Stimulated activated CD4-positive, alpha-beta T cell treated with anti-CD3 and anti-CD28 coated beads, Interleukin-2, amount 100 ng/mL, for 24 hours (primary cell): ENCODE measurements at places on chromosomes 2 and 18.

- no peak for DNase-seq
Measured at GRCh38 chr2:216429428-216429827, 17.1 kb downstream of the SMARCAL1 start.

DNA sequence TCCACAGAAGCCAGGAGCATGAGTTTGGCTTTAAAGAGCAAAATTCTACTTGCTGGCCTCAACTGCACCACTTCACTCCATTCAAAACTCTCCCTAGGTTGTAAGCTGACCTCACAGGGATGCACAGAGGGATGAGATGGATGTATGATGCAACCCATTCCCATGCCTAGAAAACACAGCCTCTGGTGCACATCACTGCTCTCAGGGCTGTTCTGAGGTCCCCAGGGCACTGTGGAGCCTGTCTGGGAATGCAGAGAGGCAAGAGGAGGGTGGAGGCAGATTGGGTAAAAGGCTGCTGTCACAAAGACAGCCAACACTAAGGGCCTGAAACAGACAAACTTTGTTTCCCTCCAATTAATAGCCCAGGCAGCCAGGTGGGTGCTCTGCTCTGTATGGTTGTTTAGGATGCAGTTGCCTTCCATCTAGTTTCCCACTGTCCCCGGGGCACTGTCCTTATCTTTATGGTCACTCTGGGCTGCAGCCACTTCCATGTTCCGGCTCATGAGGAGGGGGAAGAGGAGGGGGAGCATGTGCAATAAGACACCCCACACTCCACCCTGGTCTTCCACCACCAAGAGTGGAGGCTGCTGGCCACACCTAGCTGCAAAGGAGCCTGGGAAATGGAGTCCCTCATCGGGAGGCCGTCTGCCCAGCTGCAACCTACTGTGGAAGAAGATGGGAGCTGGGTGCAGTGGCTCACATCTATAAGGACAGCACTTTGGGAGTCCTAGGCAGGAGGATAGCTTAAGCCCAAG, 7.0 kb downstream of the GPR45 start:
- no peak for DNase-seq

- no peak for DNase-seq
Measured at GRCh38 chr2:152499896-152500735, 165.1 kb downstream of the FMNL2 start.

- DNase-seq = no peak
Measured at GRCh38 chr18:25962176-25962575, 128.2 kb downstream of the SS18 start.

DNA sequence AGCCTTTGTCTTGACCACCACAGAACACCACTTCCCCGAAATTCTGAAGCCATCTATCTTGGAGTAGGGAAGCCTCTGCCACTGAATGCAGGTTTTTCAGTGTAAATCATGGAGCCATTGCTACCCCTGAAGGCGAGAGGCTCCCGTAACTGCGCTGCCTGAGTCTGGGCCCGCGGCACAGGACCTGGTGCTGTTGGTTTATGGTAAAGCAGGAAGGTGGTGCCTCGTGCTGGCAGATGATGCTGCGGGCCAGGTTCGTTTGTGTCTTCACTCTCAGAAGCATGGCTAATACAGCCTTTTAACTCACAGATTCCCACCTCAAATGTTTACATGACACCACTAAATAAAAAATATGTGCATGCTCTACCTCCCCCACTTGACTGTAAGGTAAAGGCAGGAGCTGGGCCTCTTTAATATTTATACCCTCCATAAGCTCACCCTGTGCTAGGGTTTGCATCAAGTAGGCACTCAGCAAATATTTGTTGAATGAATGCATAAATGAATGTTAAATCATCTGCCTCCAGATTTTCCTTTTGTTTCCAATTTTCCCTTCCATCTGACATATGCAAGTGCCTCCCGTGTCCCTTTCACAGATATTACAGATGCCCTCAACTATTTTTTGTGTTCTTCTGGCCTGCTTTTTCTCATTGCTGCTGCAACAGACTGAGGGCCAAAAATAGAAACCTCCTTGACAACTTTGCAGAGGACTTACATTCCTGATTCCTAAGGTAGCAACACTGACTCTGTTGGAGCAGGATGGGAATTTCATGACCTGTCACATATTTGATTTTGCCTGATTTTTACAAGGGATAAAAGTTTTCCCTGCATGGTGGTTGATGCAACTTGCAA, 83.5 kb upstream of the CPO start:
- DNase-seq = no peak

- DNase-seq = peak; percentile 85
Measured at GRCh38 chr2:170409164-170409535, 231.2 kb downstream of the MYO3B start.

GRCh38 chr2:216665717-216666116, 29.6 kb downstream of the IGFBP5 start:
- DNase-seq = no peak

DNA sequence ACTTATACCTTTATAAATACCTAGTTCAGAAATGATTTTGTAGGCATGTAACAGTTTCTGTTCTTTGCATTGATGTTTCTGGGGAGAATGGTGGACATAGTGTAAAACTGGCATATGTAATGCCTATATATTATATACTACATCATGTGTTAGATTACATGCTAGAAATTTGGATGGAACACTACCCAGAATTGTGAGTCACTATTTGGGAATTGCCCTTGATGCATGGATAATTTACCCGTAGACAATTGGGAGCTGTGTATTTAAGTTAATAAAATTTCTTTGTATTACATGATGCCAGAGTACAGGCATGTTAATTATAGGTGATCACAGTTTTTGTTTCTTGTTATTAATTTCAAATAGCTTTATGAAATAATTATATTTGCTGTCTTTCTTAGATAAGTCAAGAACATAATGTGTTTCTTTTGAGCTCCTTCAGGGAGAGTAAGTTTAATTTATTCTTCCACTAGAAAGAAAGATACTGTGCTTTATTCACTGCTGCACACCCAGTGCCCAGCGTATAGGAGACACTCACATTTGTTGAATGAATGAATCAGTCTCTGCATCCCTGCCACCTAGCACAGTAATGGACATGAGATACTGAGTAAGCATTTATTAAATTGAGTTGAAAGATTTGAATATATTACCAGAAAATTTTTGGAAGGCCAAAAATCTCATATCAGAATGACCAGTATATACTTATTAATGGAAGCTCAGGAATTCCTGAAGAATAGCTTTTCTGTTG, 16.9 kb downstream of the ACSL3 start:
- no peak for DNase-seq

DNA sequence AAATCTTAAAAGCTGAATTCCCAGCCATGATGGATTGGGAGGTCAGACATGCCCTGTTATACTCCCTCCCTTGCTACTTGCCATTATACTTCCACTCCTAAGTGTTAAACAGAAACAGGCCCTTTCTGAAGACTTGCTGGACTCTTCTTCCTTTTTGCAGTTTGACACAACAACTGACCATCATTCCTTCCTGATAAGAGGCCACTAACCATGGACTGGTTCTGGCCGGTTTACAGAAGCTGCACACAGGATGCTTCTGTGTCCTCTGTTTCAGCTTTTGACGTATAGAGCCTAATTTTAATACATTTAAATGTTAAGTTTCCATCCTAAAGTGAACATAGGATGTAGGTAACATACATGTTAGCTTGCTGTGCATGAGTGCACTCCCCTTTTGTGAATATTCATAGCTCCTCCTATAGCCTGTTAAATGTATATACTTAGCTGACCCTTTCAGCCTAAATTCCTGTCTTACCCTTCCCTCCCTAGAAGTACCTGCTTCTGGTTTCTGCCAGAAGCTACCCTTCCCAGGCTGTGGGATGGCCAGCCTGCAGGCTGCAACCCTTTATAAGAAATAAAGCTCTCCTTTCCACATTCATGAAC, 13.2 kb downstream of the FBXO48 start:
- no peak for DNase-seq

DNA sequence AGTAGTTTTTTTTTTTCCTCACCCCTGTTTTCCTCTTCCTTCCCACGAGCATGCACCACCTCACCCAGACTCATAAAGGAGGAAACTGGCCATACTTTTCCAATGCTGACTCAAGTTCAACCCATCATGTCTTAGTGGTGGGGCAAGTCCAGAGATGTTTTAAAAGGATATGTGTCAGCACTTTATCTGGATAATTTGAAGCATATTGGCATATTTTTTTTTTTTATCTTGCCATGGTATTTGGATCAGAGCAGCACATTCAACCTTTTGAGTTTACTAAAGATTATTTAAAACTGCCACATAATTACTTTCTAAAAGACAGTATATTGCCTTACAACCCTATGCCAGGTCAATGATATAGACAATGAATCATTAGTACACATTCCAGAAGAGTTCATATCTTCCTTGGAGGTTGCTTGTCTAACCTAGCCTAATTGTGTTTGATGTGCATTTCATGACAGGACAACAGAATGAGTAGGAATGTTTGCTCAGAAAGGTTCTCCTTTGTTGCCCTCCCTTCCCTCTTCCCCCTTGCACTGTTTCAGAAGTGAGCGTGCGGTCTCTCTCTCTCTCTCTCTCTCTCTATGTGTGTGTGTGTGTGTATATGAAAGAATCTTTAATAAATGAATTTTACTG, 950.7 kb upstream of the FAM98A start:
- DNase-seq = no peak

GRCh38 chr2:238510911-238511613, 84.3 kb downstream of the ASB1 start:
- DNase-seq = no peak

GRCh38 chr2:50851886-50852285, 180.0 kb downstream of the NRXN1 start:
- DNase-seq = no peak

DNA sequence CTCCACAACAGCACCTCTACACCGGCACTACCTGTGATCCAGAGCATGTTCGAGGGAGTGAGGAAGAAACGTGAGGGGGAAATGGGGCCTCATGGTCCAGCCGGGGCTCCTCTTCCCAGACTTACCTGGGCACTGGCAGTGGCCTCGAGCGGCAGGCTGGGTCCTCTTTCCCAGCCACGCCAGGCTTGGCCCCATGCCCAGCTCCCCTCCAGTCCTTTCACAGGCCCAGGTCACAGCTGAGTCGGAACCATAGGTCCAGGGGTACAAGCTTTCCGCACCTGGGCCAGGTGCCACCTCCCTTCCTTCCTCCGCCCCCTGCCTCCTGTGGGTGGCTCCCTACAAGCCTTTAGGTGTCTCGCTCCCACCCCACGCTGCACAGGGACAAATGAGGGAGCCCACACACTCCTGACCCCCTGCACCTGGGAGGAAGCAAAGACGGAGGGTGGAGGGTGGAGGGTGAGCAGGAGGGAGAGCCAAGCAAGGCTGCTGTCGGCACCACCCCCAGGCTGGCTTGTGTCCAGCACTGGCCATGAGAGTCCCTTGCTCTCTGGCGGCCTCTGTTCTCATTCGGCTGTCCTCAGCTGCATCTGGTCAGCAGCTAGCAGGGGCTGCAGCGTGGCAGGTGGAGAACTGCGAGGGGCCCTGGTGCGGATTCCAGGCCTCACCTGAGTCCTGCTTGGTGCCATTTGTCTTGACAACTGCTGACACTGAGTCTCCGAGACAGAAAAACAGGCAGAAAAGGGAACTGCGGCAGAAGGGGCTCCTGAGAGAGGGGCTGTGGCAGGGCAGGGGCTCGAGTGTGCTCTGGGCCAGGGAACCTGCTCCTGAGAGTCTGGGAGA, 26.8 kb downstream of the ADRA2B start:
- no peak for DNase-seq

DNA sequence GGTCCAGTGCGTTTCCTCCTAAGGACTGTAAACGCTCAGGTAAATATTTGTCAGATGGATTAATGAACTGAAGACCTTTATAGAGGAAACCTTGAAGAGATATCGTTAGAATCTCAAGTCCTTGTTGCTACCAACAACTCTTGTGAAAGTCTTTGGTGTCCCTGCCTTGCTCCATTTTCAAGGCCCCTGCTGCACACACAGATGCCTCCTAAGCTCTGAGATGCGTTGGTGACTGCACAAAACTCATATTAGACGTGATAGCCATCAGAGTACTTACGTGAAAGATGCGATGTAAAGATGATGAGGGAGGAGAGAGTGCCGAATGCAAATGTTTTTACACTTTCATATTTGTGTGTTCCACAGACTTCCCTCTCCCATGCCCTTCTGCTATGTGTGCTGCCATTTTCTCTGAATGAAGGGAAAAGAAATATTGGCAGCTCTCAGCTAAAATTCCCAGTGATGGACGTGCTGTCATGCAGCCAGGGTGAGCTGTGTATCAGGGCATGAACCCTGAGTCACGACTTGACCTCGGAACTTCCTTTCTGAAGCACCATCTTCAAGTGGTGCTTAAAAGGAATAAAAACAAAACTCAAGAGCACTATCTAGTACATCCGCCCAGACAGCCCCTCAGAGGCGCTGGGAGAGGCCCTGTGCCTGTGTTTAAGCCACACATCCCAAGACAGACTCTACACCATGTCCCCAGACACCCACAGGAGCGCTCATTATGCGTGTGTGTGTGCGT, 117.4 kb downstream of the FAM210A start:
- peak; percentile 45 for DNase-seq

GRCh38 chr2:147696426-147696825, 148.4 kb upstream of the ACVR2A start:
- DNase-seq = no peak

- DNase-seq = no peak
Measured at GRCh38 chr2:173195100-173195499, 119.5 kb downstream of the MAP3K20 start.

GRCh38 chr2:222485367-222486211, 61.2 kb downstream of the SGPP2 start:
- DNase-seq = no peak

GRCh38 chr2:70002241-70002899, 40.9 kb upstream of the ASPRV1 start:
- no peak for DNase-seq

GRCh38 chr18:13577781-13578180, 148.6 kb downstream of the FAM210A start:
- no peak for DNase-seq

DNA sequence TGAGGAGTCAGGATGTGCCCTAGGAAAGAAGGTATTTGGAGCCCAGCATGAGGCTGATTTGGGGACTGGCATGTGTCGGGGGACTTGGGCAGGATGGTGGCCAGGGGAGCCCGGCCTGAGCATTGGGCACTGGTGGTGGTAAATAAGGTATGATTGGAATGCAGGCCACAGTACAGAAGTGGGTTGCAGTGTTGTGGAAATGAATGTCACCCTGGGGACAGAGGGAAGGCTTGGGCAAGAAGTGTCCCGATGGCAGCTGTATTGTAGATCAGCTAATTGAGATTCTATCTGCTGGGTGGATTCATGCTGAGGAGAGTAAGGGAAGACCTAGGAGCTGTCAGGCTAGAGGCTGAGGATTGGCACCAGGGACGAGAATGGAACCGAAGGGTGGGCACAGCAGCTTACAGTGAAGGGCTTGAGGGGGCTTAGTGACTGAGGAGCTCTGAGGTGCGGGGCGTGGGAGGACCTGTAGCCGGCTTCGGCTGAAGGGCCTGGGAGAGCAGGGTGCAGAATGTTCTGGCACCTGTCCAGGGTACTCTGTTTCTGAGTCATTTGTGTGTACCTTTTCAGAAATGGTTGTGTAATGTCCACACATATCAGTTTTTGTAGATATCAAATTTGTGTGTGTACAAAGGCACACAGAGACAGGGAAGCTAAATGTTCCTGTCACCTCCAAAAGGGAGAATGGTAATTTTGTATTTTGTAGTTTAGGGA, 170.2 kb downstream of the PRKCE start:
- DNase-seq = no peak

- DNase-seq = no peak
Measured at GRCh38 chr18:8703781-8704301, 1.5 kb upstream of the MTCL1 start.

GRCh38 chr2:30757749-30758148, 49.5 kb downstream of the CAPN13 start:
- no peak for DNase-seq
